ENCODE measurements at places on chromosomes 2 and 18.

GRCh38 chr2:88692187-88692586 is 714 bp downstream of the RPIA start:
- no peak for DNase-seq

- DNase-seq, result no peak
These were observed 38.5 kb downstream of the MYO3B start for GRCh38 chr2:170216428-170216827.

GRCh38 chr2:142094233-142094632 is 36.6 kb downstream of the LRP1B start:
- no peak for DNase-seq

DNA sequence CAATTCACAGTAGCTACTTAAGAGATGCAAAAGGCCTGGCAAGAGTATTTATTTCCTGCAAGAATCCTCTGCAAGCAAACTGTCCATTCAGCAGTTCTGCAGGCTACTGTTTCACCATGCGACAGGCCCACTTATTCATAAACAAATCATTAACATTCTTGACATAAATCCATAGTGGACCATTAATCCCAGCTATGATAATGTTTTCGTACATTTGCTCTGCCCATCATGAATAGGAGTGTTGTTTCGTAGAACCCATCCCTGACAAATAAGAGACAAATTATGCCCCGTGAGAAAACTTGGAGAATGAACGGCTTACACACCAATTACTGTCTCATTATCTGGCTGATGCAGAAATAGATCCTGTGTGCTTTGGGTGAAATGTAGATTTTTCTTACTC is 65.4 kb downstream of the PID1 start:
- no peak for DNase-seq

GRCh38 chr2:219998107-219998506 is 370.7 kb downstream of the SLC4A3 start:
- no peak for DNase-seq

DNA sequence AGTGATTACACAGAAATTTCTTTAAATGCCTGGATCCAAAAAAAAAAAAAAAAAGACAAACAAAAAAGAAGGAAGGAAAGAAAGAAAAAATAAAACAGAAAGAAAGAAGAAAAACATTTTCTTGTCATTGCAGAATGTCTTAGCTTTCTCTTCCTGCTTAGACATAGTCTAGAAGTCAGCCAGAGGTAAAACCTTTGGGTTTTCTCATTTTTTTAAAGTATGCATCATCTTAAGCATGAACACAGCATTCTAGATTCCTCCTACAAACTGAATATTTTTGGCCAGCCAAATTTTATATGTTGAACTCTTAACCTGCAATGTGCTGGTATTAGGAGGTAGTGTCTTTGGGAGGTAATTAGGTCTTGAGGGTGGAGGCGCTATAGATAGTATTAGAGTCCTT is 243.9 kb downstream of the TRIB2 start:
- no peak for DNase-seq

DNA sequence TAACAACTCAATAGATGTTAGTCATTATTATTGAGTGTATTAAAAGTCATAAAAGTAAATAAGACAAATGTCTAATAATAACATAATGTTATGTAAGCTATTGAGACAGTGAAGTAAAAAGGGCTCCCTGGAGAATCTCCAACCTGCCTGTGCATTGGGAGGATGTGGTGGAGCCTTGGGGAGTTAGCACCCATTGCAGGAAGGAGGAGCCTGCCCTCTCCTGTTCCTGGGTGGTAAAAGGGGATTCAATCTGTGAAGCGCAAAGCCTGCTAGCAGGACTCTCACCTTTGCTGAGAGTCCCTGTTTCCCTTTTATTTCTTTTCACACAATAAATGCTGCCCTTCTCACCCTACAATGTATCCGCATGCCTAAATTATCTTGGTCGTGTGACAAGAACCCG is 206.1 kb downstream of the RAB3GAP1 start:
- no peak for DNase-seq

- DNase-seq, result no peak
These were observed 221.5 kb downstream of the RIT2 start for GRCh38 chr18:42893977-42894376.

- DNase-seq, result no peak
These were observed 77.1 kb downstream of the ADAM23 start for GRCh38 chr2:206520450-206520849.

DNA sequence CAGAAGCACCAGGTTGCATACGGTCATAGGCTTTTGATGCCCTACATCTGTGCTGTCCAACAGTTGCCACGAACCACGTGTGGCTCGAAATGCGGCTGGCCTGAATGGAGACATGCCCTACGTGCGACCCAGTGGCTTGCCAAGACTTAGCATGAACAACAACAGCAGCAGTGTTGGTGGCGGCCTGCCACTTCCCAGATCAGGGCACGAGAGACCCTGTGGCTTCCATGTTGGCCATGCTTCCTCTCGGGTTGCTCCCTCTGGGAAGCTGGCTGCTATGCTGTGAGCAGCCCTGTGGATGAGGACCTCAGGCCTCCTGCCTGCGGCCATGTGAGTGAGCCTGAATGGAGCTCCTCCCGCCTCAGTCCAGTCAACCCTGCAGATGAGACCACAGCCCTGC is 212.3 kb downstream of the HDAC4 start:
- no peak for DNase-seq

DNA sequence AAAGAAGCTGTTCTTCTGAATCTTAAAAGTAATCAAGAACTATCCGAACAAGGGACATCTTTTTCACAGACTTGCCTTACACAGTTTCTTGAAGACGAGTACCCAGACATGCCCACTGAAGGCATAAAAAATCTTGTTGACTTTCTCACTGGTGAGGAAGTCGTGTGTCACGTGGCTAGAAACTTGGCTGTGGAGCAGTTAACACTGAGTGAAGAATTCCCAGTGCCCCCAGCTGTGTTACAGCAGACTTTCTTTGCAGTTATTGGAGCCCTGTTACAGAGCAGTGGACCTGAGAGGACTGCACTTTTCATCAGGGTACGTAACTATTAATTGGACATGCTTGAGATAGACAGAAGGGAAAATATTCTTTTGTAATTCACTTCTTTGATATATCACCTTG is 2.4 kb downstream of the MRPL44 start:
- DNase-seq, result peak; percentile 3

- no peak for DNase-seq
These were observed 65.7 kb downstream of the RRM2 start for GRCh38 chr2:10188211-10188610.

GRCh38 chr2:45441571-45441970 is 169.5 kb downstream of the SRBD1 start:
- no peak for DNase-seq

DNA sequence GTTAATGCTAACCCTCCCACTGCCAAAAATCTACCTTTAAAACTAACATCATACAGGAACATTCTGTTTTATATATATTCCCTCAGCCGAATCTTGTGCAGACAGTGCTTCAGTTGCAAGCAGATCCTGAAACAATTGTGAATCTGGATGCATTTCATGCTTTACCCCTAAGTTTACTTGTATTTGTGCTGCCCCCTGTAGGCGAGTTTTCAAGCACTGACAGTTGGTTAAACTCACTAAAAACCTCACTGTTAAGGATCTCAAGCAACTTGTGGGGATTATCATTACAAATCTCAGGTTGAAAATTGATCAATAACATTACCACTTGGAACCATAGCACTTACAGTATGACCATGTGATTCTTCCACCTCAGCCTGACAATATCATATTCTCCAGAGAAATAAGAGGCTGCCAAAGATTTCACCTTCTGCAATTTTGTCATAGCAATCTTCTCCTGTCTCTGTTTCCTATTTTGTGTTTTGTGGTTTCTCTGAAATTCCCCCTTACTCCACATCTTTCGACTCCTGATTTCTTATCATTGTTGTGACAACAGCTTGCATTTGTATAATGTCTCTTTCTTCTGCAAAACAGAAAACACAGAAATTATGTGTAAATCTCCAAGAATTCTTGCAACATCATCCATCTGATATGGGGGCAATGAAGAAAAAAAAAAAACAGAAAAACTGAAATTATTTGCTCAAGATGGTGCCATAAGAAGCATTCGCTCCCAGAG is 354.6 kb upstream of the SETBP1 start:
- DNase-seq, result no peak

DNA sequence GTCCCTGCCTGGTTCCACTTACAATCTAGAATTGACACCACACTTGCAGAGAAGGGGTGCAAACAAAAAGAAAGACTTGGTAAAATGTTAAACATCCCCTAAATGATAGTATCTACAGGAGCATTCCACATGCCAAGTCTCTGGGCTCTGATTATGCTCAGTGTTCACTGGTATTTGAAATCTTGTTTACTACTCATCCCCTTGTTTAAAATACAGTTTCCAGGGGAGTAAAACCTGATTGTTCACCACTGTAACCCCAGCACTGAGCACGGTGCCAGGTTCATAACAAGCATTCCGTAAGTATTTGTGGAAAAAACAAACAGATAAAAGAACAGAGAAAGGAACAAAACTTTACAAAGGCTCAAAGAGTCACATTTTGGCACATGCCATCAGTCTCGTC is 11.7 kb downstream of the EPB41L3 start:
- no peak for DNase-seq

GRCh38 chr2:74860521-74860920 is 26.6 kb downstream of the HK2 start:
- no peak for DNase-seq

DNA sequence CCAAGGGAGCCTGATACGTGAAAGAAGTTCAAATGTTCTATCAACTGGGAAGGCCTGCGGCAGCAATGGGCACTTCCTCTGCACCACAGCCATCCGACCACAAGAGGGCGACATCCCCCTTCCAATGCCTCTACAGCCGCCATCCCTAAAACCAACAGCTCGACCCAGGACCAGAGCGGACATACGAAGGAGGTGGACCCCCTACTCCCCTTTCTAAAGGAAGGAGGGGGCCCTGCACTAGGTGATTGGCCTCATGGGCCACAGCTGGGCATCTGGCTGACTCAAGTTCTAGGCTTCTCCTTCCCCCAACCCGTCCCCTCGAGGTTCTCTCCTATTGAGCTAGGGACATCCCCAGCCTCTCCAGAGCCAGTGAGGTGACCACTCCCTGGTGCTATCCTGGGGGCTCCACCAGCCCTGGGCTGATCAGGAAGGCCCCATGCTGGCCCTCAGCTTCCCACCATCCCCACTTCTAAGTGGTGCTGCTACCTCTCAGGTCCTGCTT is 217.2 kb downstream of the TNS1 start:
- DNase-seq, result peak; percentile 64

DNA sequence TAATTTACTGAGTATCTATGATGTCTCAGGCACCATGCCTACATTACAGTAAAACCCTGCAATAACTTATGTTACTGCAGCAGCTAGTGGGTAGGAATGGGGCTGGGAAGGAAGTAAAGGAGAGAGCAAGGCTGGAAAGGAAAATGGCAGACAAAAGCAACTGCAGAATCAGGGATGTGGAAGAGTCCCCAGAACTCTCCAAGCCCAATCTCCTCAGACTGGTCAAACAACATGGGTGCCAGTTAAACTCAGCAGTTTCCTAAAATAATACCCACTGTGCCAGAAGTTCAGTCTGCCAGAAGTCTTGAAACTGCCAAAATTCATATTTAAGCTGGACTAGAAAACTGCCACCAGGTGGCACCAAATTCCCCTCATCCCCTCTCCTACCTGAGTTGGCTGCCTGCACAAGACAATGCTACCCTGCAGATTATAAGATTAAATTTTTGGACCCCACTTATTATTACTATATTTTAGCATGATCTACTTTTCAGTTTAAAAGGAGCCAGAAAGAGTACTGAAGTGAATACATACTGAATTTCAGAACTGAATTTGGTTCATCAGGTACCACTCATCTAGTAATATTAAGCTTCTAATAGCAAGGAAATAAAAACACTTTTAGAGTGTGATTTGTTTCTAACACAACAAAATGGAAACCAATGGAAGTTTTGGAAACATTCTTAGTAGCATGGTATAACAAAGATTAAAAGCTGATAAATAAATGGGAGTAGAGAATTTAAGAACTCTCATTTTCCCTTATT is 86.8 kb upstream of the DNER start:
- DNase-seq, result peak; percentile 14

GRCh38 chr2:239186516-239187357 is 214.1 kb downstream of the HDAC4 start:
- DNase-seq, result no peak

DNA sequence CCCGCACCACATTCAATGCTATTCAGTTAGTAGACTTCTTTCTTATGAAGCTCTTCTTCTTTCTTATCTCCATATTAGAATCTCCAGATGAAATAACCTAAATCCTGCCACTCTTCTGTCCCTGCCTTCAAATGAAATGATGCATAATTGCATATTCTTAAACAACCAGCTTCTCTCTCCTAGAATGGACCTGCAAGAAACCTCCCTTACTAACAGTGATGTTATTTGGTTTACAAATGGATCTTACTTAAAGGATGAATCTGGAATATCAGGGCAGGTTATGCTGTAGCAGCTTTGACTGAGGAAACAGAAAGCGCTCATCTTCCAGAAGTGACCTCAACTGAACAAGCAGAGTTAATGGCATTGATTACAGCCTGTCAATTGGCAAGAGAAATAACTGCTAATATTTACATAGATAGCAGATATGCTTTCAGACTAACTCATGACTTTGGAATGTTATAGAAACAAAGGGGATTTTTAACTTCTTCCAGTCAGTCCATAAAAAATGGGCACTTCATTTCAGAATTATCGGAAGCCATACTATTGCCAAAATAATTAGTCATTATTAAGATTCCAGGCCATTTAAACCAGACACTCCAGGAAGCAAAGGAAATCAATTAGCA is 755.7 kb upstream of the HS6ST1 start:
- no peak for DNase-seq

DNA sequence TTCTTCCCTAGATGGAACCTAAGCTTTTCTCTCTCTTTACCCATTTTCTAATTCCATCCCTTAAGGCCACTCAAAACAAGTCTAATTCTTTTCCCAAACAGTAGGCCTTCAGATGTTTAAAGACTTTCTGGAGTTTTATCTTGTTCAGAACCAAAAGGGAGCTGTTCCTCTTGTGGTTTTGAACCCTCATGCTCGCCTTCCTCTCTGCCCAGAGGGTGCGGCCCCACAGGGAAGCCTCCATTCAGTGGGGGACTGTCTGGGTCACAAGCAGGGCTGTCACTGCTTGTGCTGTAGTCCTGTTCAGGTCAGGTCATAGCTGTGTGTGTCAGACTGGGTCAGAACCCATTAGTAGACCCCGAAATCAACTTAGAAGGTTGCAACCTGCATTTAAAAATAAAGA is 56.5 kb downstream of the TET3 start:
- no peak for DNase-seq

Data from caudate nucleus (tissue), 63 donors.